ENCODE measurements at places on chromosomes 6 and 20.
A peak's percentile ranks its signal among the peaks of the same experiment; 100 is the strongest.

DNA sequence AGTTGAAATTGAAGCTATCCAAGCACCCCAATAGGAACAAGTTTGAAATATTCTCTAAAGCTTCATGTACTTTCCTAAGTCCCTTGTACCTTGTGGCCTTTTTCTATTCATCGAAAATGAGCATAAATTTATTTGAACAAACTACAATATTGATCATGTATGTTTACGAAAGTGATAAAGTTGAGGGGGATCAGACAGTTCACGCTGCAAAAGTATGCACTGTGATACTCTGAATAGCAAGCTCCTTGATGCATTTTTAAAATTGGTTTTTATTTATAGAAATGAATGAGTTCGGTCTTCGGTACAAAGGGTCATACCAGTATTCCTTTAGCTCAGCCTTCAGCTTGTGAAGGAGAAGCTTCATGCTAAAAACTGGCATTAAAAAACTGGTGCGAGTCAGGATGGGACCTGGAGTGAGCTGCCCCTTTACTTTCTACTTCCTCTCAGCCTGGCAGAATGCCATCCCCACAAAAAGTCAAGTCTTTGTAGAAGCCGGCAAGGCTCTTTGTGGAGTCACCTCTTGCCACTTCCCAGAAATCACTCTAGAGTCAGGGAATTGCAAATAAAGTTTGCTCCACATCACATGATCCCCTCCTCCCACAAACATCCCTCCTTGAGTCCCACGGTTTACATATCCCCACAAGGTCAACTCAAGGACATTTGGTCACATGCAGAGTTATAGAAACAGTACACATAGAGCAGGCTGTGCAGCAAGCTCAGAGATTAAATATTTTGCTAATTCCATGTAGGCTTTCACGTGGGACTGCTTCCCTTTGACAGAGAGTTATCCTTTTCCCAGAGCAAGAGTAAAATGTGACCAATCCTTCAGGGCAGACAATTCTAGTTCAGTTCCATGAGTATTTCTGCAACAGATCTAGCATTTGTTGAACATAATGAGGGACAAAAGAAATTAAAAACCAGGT is 34.6 kb upstream of the ADGRF1 start:
- DNase-seq = no peak

DNA sequence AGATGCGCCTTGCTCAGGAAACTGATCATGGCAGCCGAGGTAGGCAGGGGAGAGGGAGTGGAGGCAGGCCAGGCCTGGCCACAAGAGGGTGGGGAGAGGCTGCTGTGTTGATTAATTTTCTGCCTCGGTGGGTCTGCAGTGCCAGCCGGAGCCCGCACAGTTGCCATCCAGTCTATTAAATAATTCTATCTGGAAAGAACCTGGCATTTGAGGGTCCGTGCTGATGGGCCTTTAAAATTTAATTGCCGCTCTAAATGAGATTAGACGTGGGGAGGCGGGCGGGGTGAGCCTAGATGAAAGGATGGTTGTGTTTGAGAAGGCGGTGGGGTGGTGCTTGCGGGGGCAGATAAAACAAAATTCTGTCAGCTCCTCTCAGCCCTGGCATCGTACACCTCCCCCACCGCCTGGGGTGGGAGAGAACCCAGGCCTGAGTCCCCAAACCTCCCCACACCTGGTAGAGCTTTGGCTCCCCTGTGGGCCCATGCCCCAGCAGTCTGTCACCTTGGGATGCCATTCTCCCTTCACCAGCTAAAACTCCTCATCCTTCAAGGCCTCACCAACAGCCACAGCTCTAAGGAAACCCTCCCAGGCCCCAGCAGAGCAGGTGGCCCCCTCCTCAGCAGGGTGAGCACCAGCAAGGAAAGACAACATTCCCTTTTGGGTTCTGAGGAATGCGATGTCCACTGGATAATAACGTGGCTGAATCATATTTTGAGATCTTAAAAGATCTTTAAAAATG is 167.3 kb downstream of the GRM4 start:
- no peak for DNase-seq

DNA sequence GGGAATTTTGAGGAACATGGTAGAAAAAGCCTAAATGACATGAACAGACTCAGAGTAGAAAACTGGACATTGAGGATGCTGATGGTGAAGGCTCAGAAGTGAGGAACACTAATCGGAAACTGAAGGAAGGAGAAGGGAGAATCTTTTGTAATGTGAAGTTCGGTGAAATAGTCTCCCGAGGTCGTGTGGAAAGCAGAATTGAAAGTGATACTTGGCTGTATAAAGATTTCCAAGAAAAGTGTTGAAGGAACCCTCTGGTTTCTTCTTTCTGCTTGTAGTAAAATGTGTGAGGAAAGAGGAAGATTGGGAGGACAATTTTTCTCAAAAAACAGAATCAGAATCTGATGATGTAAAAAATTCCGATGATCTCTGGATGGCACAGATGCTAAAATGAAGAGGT is 115.4 kb downstream of the LAMP5 start:
- no peak for DNase-seq

GRCh38 chr6:131652472-131652871 is 15.4 kb downstream of the ENPP3 start:
- no peak for DNase-seq

DNA sequence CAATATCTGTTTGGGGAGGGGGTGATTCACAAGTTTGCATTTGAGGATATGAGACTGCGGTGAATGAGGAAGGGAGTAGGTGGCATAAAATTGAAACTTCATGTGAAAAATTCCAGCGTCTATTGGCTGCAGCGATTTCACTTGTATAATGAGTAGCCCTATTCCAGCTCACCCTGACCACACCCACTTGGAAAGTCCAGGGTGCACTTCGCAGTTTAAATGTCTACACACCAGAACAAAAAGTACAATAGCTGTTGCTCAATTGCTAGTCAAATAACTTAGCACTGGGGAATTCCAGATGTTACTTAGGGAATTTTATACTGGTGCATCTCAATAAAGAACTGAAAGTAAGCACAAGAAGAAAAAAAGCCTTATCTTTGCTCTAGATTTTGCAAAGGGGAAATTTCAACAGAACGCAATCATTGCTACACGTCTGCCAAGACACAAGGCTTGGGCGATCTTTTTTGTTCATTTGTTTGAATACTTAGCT is 6.3 kb downstream of the TNFAIP3 start:
- DNase-seq = no peak

DNA sequence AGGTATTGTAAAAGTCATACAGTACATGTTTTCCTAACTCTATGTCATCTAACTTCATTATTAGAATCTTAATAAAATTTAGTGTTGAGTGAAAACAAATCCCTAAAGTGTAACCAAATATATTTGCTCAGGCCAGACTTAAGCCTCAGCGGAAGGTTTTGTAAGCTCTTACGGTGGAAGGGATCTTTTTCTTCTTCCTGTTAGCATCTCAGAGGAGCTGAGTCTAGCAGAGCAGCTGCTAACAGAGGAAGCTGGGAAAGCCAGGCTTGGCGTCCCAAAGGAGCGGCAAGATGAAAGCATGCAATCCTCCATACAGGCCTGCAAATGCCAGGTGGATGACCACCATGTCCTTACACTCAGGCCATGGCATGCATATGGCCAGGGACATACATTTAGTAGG is 72.4 kb downstream of the ADTRP start:
- DNase-seq = peak; percentile 36

DNA sequence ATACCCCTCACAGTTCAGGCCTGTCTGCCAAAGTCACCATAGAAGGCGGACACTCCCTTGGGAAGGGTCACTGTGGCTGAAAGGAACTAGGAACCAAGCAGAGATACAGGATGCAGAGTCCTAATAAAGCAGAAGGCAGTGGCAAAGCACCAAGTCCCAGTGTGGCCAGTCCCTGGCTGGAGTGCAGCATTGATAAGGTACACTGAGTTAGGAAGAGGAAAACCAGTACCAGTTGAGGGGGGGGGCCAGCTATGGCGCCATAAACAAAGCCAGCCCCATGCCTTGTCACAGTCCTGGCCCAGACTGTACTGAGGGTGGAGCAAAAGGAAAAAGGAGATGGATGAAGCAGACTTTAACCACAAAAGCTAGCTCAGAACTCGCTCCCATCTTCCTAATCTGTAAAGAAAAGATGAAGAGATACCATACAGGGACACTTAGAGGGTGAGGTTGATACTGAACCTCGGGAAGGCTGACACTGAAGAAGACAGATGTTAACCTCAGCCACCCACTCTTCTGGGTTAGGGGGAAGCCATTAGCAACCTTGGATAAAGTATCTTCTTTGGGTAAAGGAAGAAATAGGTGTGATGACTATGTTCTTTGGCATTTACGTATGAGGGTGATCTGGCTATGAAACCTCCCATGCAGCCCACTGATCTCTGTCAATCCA is 7.8 kb downstream of the ABHD12 start:
- no peak for DNase-seq

- DNase-seq = no peak
Measured at GRCh38 chr6:54112151-54112650, 958 bp downstream of the MLIP start.

- no peak for DNase-seq
Measured at GRCh38 chr6:524803-525202, 132.1 kb downstream of the HUS1B start.

DNA sequence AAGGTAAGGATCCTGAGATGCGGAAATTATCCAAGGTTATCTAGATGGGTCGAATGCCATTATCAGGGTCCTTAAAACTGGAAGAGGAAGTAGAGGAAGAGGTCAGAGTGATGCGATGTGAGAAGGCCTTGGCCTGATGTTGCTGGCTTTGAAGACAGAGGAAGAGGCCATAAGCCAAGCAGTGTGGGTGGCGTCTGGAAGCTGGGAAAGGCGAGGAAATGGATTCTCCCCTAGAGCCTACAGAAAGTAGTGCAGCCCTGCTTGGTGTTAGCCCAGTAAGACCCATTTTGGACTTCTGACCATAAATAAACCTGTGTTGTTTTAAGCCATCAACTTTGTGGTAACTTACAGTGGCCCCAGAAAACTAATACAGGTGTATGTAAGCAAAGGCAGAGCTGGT is 2.0 kb downstream of the SRXN1 start:
- no peak for DNase-seq

GRCh38 chr20:6956574-6956973 is 189.1 kb downstream of the BMP2 start:
- no peak for DNase-seq

- no peak for DNase-seq
Measured at GRCh38 chr6:6844530-6844929, 256.0 kb downstream of the LY86 start.

DNA sequence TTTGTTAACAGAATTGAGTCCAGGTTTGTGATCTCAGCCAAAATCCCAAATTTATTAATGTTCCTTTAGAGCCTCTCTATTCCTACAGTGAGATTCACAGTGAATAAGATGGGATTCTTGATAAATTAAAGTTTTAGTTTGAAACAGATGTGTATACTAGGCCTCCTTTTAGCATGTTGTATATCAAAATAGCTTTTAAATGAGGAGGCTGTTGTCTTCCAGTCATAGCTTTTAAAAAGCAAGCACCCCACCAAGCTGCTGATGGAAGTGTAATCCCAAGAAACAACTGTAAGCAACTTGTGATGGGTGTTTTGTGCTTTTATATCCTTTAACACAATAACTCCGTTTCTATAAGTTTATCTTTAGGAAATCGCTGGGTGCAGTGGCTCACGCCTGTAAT is 7.0 kb downstream of the GTF2H5 start:
- DNase-seq = no peak

DNA sequence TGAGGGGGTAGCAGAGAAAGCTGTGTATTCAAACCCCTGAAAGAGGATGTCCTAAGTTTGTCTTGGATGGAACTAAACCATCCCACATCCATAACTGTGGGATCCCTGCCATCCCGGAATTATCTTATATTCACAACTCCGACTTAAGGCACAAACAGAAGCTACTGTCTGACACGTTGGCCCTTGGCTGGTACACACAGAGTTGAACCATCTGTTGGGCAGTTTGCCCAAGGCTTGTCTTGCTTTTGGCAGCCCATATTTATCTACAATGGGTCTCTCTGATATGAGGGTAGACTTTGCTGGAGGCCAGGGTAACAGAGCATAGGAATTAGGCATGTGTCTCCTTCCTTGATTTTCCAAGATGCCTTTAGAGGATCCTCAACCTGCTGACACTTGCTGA is 116.6 kb upstream of the PROKR2 start:
- no peak for DNase-seq

DNA sequence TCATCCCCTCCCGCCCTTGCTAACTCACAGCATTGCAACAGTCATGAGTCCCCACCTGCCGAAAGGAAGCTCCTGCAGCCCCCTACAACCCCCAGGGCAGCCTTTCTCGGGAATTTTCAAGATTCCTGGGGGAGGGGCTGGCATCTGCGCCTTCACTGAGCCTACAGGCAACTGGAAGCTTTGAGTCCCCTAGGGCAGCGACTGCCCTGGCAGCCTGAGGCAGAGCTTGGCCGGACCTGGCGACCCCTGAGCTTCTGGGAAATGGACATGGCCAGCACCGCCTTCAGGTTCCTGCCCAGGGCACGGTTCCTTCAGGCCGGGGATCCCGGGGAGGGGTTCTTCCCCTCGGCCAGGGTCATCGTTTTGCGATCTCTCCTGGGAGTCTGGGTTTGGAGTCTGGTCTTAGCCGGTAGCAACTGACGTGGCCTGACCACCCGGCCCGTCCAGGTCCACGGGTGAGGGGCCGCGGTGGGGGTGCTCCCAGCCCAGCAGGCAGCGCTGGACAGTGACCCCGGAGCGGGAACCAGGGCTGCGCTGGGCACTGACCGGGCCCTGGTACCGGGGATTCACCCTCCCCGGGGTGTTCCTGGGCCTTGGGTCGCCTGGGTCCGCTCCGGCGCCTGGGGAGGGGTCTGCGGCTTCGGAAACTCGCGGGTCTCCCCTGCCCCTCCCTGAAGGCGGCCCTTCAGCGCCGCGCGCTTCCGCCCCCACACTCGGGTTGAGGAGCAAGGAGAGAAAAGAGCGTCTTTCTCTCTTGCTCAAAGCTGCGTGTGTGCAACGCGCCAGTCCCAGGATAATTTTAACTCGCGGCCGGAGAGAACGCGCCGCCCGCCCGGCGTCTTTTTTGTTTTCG is 593 bp upstream of the COL9A3 start:
- DNase-seq = no peak

DNA sequence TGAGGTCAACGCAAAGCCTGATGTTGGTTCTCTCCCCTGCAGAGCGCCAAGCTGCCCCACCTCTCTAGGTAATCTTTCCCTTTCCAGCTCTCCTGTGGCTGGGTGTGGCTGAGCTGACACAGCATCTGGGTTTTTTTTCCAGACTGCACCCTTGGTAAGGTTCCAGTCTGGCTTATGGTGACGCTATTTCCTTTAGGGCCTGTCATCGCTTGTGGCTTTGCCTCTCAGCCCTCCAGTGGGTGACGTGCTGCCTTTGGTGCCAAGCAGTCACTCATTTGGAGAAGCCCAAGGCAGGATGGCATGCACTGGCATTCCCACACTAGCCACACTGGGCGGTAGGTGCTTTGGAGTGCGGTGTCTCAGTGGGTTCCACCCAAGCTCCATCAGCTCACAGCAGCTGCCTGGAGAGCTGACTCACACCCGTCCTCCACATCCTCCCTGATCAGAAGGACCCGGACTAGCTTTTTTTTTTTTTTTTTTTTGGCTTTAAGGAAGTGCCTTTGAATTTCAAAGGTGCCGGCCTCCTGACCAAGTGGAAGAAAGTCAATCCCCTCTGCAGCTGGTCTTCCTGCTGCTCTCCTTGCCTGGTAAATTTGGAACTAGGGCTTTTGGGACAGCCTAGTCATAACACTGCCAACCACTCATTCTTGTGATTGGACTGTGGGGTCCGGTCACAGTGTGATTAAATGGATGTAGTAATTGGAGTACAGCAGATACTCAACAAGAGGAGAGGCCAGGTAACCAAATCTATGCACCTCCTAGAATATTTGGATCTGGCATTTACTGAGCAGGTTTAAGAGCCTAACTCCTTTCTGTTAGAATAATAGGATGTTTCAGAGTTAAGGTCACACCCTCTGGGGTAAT is 153.6 kb downstream of the CD83 start:
- DNase-seq = no peak

Data from forelimb muscle (tissue), 1 donor.